ENCODE measurements at places on chromosomes 3 and 15.

DNA sequence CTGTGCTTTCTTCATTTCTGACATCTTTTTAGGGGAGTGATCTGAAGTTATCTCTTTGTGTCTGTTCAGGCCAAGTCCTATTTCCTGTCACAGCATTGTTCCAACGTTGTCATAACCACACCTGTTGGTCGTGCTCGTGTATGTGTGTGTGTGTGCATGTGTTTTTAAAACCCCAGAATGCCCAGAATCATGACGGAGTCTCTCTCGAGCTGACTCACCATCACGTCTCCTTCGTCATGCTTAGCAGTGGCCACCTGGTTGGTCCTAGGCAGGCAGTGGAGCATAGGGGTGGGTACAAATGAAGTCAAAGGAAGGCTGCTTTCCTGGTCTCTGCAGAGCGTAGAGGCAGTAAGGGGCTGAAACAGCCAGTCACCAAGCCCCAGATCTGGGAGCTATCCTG is 126.8 kb upstream of the ABHD17C start:
- no peak for DNase-seq

- DNase-seq, result no peak
These were observed 1360.9 kb upstream of the ALCAM start for GRCh38 chr3:104005815-104006214.

GRCh38 chr3:29354894-29355293 is 74.0 kb downstream of the RBMS3 start:
- DNase-seq, result no peak

GRCh38 chr3:37712918-37713817 is 148.5 kb upstream of the CTDSPL start:
- no peak for DNase-seq

DNA sequence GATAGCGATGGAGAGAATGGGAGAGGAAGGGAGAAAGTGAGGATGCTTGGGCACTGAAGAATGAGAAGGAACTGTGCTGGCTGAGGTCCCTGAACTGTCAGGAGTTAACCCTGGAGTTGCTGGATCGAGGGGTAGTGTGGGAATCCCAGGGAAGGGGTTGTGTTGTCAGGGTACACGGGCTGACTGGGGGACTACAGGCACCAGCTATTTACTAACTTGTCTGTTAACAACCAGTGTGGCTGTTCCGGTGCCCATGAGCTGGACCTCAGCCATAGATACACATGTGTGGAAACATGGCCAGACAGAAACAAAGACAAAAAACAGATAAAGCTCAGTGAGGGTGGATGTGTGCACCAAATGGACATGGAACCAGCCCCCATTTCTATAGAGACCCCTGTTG is 55.1 kb downstream of the GASK1A start:
- DNase-seq, result no peak
